ENCODE measurements at places on chromosomes 11 and 22.

DNA sequence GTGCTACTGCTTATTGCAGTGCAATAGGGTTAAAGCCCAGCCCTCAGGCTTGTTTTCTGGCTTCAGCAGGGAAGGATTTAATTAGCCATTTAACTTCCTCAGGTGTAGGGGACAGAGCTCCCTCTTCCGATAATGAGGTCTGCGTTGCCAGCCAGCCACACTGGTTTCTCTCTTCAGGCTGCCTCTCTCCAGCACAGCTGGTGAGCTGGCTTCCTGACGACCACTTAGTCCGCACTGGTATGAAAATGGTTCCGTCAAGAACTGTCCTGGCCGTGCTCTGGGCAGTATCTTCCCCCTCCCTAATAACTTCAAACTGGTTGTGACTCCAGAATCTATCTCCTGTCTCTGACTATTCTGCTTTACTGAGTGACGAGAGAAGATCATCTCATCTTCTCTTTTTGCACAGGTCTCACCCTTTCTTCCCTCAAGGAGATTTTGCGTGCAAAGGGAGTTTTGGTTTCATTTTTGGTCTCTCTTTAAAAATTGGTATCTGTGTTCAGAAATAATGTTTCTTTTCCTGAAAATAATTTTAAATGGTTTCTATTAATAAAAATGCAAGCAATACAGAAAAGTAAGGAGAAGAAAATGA lies 49.2 kb downstream of the CNTN5 start:
- DNase-seq: no peak

DNA sequence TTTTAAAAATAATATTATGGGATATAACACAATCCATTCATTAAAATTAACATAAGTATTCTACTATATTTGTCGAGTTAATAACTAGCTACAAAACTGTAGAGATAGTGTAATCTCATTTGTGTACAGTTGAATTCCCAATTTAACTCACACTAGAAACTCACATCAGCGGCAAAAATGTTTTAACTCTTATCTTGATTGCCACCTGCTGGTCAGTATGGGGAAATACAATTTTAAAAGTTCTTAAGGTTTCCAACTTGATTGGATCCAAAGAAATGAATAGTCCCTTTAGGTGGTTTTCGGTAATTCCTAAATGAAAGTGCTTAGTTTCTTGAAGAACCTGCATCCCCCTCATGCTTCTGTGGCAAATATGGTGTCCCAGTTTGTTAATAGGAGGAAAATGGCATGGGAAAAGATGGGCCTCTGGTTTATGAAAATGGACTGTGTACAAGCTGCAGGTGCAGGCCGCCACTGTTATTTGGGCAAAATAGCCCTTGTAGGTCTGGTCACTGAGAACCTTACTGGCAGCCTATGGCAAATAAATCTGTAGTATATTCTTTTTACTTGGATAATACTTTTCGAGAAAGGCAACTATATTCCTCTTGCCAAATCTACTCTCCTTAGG lies 33.7 kb upstream of the SLC17A6 start:
- peak; percentile 65 for DNase-seq

DNA sequence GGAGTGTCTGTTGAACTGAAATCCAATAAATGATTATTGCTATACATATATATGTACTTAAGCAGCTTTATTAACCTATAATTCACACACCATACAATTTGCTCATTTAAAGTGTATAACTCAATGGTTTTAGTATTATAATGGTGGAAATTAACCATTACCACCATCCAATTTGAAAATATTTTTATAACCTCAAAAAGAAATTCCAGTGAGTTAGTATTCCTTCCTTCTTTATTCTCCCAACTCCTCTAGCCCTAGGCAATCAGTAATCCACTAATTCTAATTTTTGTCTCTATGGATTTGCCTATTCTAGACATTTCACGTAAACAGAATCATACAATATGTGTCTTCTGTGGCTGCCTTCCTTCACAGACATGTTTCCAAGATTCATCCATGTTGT lies 64.8 kb downstream of the MAPK1 start:
- DNase-seq: no peak

GRCh38 chr22:19826619-19826950 lies 28.1 kb downstream of the GNB1L start:
- DNase-seq: no peak

DNA sequence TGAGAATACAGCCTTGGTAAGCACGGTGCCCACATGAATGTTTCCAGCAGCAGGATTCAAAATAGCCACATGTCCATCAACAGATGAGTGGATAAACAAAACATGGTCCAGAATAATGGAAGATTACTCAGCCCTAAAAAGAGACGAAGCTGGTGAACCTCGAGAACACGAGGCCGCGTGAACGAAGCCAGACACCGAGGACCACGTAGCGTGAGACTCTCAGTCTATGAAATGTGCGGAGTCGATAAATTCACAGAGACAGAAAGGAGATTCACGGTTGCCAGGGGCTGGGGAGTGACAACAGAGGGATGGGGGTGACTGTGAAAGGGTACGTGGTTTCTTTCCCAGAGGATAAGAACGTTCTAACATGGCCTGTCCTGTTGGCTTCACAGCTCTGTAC lies 2.9 kb upstream of the ASCL2 start:
- DNase-seq: no peak

GRCh38 chr11:102733232-102733875 lies 8.6 kb upstream of the MMP8 start:
- DNase-seq: peak; percentile 53

- no peak for DNase-seq
Measured at GRCh38 chr11:120869097-120869496, 154.8 kb upstream of the TBCEL start.

GRCh38 chr11:46733234-46733633 lies 14.2 kb downstream of the F2 start:
- DNase-seq: no peak

DNA sequence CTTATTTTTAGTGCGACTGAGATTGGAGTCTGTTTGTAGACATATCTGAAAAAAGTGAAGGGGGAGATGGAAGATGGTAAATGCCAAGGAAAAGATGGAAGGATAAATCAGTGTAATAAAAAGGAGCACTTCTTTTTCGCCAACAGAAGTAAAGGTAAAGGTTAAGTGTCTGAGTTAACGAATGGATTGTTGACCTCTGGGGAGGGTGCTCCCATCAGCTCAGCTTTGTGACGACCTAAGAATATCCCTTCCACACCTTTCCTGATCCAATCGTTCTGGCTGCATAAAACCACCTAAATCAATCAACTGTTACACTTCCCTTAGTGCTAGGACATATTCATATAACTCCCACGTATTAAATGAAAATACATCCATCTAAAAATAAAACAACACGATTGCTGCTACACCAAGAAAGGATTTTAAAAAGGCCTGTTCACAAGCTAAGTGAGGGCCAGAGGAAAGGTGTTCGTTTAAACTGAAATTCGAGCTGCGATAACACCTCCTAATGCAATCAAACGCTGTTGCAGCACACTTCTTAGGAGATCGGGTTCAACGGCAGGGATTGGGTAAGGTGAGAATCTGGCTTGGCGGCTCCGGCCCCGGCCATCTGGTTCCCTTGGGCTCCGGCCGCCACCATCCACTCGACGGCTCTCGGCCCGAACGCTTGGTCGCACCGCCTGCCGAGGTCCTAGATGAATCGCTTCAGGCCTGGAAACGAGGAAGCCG lies 658 bp downstream of the C11orf71 start:
- DNase-seq: peak; percentile 91

GRCh38 chr22:26751217-26751616 lies 93.8 kb downstream of the MIAT start:
- DNase-seq: no peak

- DNase-seq: peak; percentile 62
Measured at GRCh38 chr11:100105255-100105981, 581.7 kb upstream of the ARHGAP42 start.

DNA sequence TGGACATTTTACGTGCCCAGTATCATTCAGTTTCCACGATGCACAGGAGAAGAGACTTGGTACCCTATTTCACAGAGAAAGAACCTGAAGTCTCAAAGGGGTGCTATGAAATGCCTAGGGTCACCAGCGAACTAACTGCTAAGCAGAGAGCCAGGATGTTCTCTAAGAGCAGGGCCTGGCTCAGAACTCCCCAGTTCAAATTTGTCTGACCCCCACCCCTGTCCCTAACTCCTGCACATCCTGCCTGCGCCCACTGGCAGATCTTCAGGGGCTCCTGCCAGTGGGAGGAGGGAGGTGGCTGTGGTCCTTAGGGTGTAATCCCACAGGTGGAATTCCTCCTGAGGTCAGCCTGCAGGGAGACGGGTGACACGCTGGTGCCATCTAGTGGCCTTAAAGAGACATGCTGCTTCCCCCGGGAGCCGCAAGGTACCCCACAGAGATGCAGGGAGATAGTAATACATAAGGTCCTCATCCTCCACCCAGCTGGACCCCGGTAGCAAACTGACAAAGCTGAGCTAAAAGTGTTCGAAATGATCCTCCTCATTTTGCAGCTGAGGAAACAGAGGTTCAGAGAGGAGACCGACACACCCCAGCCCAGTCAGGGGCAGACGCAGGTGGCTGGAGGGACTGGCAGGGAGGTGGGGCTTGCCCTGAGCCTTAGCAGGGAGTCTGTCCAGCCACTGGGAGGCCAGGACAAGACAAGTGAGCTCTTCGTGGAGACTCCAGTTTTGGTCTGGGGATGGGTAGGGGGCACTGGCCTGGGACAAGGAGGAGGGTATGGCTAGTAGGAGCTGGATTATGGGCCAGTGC lies 34.1 kb downstream of the MB start:
- peak; percentile 30 for DNase-seq

DNA sequence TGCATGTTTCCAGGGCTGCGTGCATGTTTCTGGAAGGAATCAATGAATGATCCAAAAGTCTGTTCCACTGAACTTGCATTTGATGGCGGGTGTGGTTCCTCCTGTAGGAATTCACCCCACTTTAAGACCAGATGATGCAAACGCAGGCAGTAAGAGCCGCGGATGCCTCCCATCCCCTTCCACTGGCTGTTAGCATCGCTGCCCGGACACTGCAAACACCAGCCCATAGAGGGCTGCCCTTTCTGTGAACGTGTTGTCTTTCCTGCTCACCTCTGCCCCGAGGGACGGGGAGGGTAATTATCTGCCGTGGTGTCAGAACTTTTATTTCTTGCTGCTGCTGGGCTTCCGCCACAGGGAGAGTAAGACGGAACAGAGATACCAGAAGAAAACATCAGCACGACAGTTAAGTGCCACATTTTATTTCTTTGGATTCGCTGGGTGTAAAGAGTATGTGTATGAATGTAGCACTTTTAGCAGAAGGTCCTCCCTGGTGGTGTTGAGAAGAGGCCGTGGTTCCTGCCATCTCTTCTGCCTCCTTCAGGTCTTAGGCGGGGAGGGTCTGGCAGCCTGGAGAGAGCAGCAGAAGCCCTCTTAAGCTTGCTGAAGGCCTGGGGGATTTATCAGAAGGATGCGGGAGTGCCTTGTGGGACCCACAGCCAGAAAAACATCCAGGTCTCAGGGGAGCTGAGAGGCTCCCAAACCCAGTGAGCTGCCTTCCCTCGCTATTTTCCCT lies 53.2 kb upstream of the NECTIN1 start:
- no peak for DNase-seq

GRCh38 chr11:10866893-10867331 lies 9.1 kb upstream of the ZBED5 start:
- no peak for DNase-seq

DNA sequence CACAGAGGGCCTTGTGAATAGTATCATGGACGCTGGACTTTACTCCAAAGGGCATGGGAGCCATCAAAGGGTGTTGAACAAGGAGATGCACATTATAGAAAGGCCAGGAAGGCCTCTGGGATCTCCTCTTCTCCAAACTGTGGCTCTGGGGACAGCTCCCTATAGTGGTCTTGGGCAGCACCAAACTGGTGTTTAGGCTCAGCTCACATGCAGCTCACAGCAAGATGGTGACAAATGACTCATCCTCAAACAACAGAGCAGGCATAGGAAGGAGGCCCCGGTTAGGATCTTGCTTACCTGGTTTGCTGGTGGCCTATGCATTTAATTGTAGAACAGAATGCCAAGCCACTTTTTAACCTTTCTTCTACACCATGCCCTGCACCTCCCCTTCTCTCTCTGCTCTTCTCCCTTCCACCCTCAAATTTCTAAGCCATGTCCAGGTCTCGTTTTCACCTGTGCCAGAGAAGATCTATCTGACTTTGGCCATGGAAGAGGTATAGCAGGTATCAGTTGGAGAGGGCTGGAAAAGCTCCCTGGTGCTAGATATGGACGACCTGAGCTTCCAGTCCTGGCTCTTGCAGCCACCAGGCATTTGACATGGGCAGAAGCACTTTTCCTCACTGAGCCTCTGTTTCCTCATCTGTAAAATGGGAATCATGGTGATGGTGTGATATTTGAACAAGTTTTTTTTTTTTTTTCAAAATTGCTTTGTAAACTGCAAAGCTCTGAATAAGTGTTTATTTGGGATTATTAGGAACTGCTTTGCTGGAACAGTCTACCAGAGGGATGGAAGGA lies 14.4 kb upstream of the EHF start:
- DNase-seq: no peak

DNA sequence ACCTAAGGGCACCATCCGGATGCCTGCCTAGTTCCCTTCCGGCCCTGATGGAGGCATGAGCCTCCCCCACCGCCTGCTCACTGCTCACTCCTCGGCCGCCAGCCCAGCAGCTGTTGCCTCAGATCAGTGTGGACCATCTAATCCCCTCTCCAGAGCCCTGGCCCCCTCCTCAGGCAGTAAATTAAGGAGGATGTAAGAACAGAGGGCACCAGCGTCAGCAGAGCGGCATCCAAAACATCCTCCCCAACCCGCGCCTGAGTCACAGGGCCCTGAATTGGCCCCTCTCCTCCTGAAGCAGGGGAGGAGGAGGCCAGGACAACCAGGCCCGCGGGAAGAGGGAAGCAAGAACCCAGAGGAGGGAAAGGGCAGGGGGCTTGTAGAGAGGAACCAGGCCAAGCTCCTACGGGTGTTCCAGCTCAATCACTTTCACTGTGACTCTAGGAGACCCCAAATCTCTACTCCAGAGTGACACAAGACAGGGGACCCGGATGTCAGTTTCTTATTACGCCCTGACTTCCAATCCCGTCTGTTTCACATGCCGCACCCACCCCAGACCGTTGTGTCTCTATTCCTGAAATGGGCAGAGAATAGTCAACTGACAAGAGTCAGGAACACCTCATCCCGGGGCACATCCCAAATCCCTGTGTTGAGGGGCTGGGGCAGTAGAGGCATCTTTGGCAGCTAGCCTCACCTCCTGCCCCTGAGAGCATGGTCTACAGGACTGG lies 31.3 kb upstream of the MYOD1 start:
- DNase-seq: no peak

DNA sequence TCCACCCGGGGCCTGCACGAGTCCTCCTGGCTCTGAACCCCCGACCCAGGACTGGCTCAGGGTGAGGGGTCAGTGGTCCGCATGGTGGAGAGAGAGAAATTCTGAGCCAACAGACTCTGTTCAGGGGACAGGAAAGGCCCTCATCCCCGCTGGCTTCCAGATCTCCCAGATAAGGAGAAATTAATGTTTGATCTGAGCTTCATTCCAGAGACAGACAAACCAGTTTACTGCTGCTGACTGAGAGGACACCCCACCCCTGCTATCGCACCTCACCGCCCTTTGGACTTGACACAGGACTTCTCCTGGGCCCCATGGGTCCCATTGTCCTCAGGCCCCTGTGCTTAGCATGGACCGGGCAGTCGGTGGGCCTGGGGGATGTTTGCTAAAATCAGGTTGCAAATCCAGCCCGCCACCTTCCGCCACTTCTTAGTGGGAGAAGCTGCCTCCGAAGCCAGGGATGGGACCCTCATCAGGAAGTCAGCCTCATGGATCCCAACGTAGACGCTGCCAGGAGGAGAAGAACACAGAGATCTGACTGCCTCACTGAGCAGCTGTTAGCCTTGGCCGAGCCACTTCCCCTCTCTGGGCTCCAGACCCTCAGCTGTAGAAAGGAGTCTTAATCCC lies 11.2 kb upstream of the UPK3A start:
- no peak for DNase-seq

- DNase-seq: no peak
Measured at GRCh38 chr11:110269996-110270395, 26.4 kb downstream of the RDX start.
